ENCODE measurements at places on chromosomes 7 and 10.

DNA sequence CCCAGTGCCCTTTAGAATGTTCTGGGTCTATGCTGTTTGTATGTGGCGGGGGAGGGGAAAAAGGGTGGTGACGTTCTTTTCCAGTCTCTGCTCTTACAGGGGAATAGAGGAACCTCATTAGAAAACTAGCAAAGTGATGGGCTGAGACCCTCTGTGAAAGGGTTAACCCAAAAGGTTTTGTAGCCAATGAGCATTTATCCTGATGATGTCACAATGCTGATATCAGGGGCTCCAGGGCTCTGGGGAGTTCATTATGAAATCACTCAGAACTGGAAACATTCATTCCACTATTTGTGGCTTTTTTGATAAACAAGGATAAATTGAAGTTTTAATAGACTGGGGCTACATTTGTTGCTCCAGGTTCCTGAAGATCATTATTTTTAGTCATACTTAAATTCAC lies 71.7 kb downstream of the ARID5B start:
- no peak for ATAC-seq

- ATAC-seq = peak; percentile 22
Observed at GRCh38 chr7:105013816-105014692, at the start of gene KMT2E. Gene KMT2E (plus strand): TSS chr7:105014205. CDS start chr7:105040953, 26,748 bp downstream.

GRCh38 chr7:6153646-6154541 lies 118.5 kb downstream of the CYTH3 start:
- ATAC-seq = no peak

- no peak for ATAC-seq
Observed at GRCh38 chr7:120404042-120404441, 131.1 kb downstream of the KCND2 start.

GRCh38 chr7:149714910-149715471 lies 58.4 kb downstream of the ZNF467 start:
- peak; percentile 41 for ATAC-seq

DNA sequence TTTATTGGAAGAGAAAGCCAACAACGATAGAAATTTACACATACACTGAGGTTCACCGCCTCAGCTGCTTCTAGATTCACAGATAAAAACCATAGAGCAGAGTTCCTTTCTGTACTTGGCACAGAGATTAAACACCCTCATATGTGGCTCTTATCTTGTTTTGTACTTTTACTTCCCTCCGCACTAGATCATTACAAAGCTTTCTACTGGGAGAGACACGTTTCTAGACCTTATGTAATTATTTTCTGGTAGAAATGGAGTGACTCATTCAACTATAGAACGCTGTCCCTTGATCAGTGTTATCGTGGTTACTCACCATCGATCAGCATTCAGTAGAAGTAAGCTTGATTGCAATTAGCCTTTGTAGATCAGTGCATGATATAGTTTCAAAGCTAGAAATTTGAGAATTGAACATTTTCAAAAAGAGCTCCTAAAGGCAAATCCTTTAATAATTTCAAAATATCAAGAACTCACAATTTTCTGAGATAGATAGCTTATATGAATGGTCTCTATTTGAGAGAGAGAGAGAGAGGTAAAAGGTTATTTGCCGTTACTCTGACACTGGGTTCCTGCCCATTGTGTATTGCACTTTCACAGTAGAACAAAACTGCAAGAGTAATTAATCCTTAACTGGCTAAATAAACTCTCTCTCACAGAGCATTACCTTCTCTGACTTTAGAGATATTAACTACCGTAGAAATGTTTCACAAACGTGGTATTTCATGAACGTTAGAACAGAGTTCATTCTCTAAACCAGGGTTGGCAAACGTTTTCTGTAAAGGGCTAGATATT lies 26.1 kb upstream of the DNAJC1 start:
- peak; percentile 26 for ATAC-seq

GRCh38 chr10:79103129-79103528 lies 34.4 kb downstream of the ZMIZ1 start:
- no peak for ATAC-seq

GRCh38 chr7:78939669-78940068 lies 513.8 kb downstream of the MAGI2 start:
- no peak for ATAC-seq

DNA sequence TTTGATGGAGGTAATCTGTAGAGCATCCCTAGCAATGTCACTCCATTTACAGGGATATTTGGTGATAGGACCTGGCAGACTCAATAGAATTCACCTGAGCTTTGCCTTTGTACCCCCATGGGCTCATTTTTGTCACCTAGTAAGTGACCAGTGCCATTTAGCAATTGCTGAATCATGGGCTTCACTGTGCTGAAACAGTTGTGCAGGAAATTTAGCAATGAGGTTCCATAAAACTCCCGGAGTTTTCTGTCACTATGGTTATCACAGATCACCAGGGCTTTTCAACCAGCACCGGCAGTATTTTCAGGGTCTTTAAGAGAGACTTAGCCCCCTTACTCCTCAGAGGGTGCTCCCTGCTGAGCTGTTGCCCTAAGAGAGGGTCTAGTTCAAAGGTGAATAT lies 40.2 kb downstream of the FAS start:
- ATAC-seq = no peak

DNA sequence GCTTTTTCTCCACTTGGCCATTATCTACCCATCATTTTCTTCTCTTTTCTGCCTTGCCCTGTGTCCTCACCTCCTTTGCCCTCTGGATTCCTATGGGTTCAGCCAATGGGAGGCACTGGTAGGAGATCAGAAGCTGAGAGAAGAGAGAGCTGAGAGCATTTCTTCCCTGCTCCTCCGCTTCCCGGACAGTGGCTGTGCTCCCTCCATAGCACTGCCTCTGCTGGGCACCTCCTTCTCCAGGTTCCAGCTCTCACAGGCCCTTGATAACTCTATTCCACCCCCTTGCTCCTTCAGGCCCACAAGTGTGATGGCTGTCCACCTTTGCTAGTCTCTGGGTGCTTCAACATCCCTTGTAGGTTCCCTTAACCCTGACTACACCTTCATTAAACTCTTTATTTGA lies 79.6 kb downstream of the LSM5 start:
- no peak for ATAC-seq

- ATAC-seq = no peak
Observed at GRCh38 chr10:17219024-17219423, 9.0 kb upstream of the VIM start.

- no peak for ATAC-seq
Observed at GRCh38 chr10:89668386-89669071, 23.5 kb upstream of the PANK1 start.

DNA sequence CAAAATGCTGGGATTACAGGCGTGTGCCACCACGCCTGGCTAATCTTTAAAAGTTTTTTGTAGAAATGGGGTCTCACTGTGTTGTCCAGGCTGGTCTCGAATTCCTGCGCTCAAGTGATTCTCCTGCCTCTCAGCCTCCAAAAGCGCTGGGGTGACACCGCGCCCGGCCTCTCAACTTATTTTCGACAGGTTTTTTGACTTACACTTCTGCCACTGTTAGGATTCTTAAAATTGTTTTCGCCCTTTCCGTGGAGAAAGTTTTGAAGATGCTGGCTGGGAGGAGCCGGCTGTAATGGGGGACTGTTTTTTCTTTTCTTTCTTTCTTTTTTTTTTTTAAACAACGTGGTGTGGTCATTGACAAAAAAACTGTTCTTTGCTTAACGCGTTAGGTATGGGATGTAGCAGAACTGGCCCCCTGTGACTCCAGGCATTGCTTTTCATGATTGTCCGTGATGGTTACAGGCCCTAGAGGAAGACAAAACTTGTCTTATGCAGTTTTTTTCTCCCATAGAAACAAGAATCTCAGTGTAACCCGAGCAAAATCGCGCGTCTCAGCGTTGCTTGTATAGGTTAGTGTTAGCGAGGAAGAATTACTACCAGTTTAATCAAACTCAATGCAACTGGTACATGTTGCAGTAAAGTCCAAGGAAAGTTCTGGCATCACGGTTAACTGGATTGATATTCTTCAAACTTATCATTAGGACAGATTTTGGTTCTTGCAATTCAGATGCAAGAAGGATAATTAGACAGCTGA lies 72.2 kb downstream of the DAGLB start:
- no peak for ATAC-seq

DNA sequence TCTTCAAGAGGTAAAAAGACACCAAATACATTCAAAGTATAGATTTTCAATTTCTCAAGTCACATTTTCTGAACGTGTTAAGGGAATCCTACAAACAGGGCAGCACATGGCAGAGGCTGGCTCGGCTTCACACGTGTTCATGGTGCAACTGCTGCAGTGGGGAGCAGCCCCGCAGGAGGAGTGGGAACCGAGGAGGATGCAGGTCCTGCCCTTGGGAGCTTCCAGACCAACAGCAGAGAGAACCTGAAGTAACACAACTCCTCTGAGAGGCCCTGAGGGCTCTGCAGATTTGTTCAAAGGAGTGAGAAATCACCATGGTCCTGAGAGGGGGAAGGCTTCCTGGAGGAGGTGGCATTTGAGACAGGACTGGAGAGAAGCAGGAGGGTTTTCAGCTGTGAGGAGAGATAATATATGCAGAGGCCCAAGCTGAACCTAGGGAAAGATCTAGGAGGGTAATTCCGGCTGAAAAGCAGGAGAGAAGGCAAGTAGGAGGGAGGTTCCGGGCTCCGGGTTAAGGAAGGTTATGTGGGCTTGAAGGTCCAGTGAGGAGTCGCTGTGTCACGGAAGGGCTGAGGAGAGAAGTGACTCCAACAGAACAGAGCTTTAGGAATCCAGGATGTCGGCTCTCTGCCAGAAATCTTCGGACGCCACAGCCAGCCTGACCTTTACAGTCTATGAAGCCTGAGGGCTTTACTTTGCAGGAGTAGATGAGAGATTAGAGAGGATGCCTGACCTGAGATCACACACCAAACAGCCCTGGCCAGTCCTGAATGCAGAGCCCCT lies 77.5 kb downstream of the GPR26 start:
- ATAC-seq = no peak

GRCh38 chr10:55500931-55501559 lies 700.0 kb upstream of the PCDH15 start:
- no peak for ATAC-seq

DNA sequence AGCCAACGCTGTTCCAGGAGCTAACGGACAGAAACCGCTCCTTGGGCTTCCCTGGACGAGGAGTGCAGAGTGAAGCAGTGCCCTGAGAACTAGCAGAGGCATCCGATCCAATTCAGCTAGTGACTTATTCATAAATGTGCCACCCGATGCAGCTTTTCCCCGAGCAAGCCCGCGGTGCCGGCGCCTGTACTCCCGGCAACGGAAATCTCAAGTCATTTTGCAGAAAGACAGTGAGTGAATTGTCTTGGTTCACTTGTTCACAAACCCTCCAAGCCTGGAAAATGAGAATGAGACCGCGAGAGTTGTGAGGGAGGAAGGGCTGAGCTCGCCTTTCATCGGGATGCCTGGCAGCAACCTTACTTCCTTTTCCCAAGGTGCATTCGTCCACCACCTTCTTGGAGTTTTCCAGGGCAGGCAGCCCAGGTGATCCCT lies 87.5 kb downstream of the COBL start:
- ATAC-seq = no peak

DNA sequence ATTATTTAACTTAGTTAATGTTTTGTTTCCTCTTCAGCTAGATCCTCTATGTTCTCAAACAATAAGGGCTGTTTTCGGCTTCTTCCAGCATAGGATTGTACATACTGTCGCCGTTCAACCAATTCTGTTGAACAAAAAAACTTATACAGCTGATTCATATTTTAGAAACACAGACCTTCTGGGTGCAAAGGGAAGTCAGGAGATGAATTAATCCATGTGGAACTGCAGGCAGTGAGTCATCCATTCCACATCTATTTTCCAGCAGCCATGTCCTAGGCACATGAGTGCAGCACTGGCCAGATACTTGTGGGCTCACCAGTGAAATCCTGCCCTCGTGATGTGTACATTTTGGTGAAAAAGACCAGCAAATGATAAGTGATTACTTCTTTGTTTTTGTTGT lies 163.2 kb downstream of the JAZF1 start:
- no peak for ATAC-seq

DNA sequence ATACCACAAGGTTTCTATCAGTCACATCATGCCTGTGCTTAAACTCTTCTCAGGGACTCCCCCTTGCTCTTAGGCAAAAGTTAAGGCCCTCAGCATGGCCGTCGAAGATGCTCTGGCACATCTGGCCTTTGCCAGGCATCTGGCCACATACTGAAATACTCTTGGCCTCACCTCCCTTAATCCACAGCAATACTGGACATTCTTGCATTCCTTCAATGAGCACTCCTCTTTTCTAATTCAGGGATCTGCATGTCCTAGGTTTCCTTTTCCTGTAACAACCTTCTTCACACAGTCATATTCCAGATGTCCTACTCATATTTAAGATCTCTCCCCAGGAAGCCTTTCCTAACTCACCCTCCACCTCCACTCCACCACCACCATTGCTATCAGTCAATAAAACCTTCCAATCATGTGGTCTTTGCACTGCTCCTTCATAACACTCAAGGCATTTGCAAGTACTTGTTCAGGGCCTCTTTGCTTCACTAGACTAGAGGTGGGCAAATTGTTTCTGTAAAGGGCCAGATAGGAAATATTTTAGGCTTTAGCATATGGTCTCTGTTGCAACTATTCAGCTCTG lies 216.6 kb downstream of the KCNMA1 start:
- ATAC-seq = no peak

GRCh38 chr10:108783897-108784296 lies 1139.4 kb downstream of the XPNPEP1 start:
- ATAC-seq = no peak

- ATAC-seq = peak; percentile 29
Observed at GRCh38 chr10:89217057-89217990, 10.2 kb upstream of the CH25H start.

DNA sequence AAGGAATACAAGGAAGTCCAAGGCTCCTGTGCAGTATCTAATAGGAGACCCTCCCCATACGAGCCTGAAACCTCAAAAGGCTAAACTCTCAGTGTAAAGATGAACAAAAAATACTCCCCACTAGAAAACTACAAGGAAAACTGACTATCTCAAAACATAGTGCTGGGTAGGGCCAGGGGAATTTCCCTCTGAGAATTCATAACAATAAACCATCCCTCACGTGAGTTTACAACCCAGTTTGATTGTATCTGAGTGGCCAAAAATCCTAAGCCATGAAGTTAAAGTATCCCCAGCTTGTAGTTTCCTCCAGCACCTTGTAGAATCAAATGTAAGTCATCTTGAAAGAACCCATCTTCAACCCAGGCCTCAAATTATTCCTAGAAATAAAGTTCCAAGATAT lies 293.4 kb downstream of the CELF2 start:
- ATAC-seq = peak; percentile 19

- peak; percentile 59 for ATAC-seq
Observed at GRCh38 chr10:67697724-67698131, 1.7 kb upstream of the CTNNA3 start.

DNA sequence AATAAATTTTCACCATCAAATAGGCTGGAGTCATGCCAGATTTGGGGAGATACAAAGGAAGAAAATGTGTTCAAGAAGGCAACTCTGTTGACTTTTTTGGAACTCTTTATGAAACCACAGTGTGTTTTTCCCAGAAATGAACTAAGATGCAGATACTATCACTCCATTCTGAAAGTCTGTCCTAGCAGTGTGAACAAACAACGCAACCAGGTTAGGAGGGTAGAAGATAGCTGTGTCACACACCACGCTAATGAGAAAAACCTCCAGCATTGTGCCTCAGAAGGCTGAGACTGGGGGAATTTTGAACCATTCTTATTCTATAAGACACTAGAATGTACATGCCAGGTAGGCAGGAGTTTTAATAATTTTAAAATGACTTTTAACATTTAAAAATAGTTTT lies 15.9 kb upstream of the ATP6V0A4 start:
- peak; percentile 79 for ATAC-seq

Measured in activated T-helper 17 cell treated with anti-CD3 and anti-CD28 coated beads, Interleukin-2, amount 50 U/mL, for 72 hours (primary cell).